ENCODE measurements at places on chromosomes 1 and 21.

GRCh38 chr1:82268826-82269225 is 468.1 kb downstream of the ADGRL2 start:
- no peak for DNase-seq

DNA sequence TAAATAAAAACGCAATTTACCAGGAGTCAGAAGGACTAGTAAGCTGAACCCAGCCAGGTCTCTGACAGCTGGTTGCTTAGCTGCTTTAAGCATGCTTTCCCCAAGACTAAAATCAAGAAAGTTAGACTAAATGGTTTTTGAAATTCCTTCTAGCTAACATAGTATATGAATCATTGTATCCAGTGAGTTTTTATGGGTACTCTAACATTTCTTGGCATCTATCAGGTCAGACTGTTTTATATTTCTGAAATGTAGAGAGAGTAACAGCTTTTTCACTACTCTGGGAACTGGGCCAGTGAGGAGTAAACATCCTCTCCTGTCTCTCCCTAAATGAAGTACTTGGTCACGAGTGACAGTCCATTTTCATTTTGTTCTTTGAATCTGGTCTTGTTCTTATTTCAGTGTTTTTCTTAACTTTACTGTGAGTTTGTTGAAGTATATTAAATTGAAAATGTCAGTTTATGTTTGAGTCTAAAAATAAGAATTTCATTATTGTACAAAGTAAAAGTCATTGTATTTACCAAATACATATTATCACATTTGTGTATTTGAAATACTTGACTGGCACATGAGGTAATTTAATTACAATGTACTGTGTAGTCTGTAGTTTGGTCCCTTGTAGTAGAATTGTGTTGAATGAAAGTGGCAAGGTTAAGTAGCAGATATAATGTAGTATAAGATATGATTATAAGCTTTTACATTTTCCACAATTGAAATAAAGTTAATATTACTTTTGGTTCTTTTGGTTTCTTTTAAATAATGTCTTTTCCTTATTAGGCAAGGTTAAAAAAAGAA is 47.6 kb downstream of the PKN2 start:
- DNase-seq = no peak

GRCh38 chr1:160346958-160347357 is 3.8 kb downstream of the NCSTN start:
- DNase-seq = no peak

DNA sequence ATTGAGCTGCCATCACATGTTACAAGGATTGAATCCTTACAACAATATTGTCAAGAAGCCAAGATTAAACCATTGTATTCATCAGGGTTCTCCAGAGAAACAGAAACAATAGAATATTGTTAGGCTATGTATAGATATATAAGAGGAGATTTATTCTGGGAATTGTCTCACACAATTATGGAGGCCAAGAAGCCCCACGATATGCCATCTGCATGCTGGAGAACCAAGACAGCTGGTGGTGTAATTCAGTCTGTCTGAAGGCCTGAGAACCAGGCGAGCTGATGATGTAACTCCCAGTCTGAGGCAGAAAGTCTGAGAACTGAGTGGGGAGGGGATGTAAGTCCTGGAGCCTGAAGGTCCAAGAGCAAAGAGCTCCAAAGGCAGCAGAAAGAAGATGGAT is 14.5 kb upstream of the TTF2 start:
- no peak for DNase-seq

DNA sequence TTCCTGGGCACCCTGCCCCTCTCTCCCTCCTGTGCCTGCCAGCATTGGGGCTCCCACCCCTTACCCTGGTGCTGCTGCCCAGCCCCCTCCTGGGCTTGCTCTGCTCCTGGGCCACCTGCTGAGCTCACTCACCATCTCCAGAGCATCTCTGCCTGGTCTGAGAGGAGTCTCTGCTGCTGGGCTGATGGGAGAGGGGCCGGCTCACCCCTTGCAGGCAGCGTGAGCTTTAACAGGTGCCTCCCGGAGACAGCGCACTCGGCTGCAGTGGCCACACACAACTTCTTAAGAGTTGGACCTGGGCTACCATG is 721.7 kb downstream of the MATN1 start:
- no peak for DNase-seq

- no peak for DNase-seq
Observed at GRCh38 chr1:234875328-234875952, 253.2 kb downstream of the TOMM20 start.

DNA sequence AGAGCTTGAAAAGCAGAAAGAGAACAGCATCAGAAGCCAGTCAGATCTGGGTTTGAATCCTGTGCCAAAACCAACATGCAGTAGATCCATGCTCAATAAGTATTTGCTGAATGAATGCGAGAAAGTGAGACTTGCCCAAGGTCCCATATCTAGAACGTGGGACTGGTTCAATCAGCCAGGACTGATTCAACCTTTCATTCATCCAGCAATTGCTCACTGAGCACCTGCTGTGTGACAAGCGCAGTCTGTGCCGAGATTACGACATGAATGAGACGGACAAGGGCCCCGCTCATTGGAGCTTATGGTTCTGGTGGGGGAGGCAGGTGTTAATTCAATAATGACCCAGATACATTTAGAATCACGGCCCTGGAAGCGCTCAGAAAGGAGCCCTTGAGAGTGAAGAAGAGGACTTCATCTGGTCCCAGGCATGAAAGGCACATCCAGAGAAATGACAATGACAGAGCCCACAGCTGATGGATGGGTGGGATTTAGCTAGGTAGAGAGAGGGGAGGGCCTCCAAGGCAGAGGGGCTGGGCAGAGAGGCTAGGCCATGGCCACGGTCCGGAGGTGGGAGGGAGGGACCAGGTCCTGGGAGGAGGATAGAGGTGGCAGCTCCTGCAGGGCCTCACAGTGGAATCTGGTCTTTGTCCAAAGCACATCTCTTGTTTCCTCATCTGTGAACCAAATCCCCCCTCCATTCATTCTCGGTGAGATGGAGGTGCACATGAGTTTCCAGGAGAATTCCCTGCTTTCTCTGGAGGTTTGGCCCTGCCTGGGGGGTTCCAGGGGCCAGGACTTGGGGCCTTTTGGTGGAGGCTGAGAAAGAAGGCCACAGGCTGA is 4.2 kb upstream of the FAM131C start:
- no peak for DNase-seq

DNA sequence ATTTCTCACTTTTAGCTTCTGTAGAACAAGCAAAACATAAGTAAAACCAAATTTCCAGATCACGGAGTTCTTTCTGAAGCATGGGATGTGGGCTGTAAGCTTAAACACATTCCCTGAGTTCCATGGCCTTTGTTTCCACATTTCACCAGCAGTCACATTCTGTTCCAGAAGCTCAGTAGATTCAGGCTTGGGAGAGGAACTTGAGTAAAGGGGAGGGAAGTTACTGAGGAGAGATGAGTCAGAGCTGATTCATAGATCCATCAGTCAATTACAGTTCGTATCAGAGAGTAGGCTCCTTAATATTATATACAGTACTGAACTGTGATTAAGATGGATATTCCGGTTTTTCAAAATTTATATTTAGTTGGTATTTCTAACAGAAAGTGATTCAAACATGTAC is 614.3 kb downstream of the NCAM2 start:
- DNase-seq = no peak

GRCh38 chr1:206940588-206940936 is 5.7 kb downstream of the PIGR start:
- no peak for DNase-seq

- DNase-seq = no peak
Observed at GRCh38 chr1:234091876-234092275, 187.4 kb downstream of the SLC35F3 start.

- DNase-seq = no peak
Observed at GRCh38 chr1:214017191-214017982, 29.6 kb downstream of the PROX1 start.

GRCh38 chr1:29237852-29238619 is 1.7 kb downstream of the PTPRU start:
- DNase-seq = no peak

DNA sequence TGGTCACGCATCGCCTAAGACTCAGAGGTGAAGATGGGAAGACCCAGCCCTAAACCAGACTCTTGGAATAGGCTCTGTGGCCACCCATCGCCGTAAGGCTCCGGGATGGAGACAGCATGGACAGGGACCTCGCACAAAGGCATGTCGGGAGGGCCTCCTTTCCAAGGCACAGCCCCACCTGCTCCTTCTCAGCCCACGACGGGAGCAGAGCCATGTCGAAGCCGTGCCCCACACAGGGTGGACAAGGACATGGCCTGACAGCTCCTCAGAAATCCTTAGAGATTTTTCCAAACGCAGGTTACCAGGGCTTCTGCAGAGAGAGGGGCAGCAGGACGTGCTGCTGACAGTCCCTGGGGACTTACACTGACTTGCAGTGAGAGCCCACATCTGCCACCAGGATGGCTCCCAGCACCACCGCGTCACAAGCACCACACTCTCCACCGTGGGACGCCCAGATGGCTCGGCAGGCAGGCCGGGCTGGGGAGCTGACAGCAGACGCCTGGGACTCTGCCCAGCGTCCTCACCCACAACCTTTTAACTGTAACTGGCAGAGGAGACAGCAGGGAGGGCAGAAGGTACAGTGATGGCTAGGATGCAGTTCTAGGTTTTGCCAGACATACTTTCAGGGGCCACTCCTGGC is 12.0 kb downstream of the SSU72 start:
- DNase-seq = no peak

- no peak for DNase-seq
Observed at GRCh38 chr21:45598109-45598508, 45.4 kb upstream of the PCBP3 start.

GRCh38 chr1:30423570-30423969 is 299.8 kb downstream of the MATN1 start:
- DNase-seq = no peak

DNA sequence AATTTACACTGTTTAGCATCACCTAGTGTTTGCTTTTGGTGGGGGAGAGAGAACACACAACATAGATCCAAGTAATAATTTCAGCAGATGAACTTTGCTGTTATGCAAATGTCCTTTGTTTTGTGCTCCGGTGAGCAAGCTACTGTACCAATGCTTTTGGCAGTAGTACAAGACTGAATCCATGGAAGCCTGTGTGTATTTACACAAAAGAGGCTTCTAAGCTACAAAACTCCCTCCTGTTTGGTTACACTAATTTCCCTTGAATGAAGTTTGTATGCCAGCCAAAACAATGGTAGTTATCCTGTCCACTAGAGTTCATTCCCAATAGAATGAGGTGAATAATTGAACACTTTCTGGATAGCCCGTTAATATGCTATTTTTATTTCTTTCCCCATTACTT is 320.5 kb downstream of the KCTD3 start:
- DNase-seq = no peak

DNA sequence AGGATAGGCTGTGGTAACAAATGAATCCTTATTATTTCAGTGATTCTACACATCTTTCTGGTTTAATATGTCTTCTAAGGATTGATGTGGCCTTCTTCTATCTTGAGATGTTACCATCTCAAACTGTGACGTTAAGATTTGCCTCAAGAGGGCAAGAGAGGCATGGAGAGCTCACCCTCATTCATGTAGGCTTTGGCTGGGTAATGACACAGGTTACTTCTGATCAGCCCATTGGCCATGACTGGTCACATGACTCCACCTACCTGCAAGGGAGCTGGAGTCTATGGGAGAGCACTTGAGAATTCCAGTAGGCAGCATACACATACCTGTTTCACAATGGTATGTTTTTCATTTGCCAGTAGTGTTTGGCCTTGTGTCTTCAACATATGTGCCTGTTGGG is 30.0 kb downstream of the CACHD1 start:
- DNase-seq = no peak

- DNase-seq = no peak
Observed at GRCh38 chr21:41622831-41623548, 115.0 kb upstream of the TMPRSS2 start.

DNA sequence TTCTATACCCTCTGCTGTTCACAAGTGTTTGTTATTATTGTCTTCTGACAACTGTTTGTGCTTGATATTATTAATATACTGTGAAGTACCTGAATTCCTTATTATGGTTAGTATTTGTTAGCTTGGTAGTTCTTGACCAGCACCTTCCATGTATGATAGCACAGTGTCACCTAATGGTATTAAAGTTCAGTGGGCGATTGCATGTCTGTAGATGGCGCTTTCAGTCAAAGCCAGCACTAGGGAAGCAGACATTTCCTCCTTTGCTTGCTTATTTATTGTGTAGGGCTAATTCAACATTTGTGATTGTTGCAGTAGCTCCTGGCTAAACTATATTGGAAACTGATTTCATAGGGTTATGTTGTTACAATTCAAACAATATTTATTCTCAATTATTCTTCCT is 218.0 kb downstream of the ZP4 start:
- DNase-seq = no peak

GRCh38 chr1:3430820-3431219 is 23.6 kb upstream of the ARHGEF16 start:
- no peak for DNase-seq

DNA sequence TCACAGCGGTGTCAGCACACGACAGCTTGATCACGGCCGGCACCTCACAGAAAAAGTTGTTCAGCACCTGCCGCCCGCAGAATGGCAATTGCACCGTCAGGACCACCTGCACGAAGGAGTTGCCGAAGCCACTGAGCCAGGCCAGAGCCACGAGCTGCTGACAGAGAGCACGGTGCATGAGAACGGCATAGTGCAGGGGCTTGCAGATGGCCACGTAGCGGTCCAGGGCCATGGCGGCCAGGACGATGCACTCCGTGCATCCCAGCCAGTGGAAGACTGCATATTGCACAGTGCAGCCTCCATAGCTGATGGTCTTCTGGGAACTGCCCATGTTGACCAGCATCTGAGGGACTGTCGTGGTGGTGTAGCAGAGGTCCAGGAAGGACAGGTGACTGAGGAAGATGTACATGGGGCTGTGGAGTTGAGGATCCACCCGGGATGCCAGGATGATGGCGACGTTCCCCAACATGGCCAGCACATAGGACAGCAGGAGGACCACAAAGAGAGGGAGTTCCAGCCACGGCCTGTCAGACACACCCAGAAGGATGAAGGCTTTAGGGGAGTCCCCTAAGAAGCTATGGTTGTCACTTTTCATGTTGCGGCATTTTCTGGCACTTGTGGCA is 6.4 kb downstream of the OR2B11 start:
- DNase-seq = no peak

- DNase-seq = no peak
Observed at GRCh38 chr1:53276153-53276901, 38.0 kb upstream of the MAGOH start.

- no peak for DNase-seq
Observed at GRCh38 chr1:89608984-89609725, 23.8 kb upstream of the LRRC8C start.

GRCh38 chr1:170789063-170789462 is 125.1 kb downstream of the PRRX1 start:
- no peak for DNase-seq
